ENCODE measurements at places on chromosomes 6 and 20.

GRCh38 chr20:59673998-59674445, 69.7 kb downstream of the PHACTR3 start:
- DNase-seq, result no peak

- no peak for DNase-seq
These were observed 242.5 kb downstream of the PACRG start for GRCh38 chr6:162970246-162970645.

DNA sequence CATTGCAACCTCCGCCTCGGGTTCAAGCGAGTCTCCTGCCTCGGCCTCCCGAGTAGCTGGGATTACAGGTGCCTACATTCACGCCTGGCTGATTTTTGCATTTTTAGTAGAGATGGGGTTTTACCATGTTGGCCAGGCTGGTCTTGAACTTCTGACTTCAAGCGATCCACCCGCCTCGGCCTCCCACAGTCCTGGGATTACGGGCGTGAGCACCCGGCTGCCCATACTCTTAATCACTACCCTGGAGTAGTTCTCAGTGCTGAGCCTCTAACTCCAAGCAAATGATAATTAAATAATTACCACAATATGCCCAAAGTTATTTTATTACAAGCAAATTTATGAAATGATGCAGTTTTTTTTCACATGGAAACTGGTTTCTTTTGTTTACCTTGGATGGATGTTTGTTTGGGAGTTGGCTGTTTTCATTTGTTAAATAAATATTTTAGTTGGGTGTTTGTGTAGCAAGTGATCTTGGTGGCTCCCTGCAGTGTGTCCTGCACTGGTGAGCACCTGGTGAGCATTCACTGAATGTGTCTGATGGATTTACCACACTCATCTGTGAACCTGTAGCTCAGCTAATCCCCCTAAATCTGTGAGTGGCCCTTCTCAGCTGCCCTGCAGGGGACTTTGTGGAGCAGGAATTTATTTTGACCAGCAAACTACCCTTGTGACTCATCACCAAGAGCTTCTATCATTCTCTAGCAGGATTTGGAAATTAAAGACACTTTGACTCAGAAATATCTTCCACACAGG, 36.9 kb downstream of the UTRN start:
- no peak for DNase-seq

DNA sequence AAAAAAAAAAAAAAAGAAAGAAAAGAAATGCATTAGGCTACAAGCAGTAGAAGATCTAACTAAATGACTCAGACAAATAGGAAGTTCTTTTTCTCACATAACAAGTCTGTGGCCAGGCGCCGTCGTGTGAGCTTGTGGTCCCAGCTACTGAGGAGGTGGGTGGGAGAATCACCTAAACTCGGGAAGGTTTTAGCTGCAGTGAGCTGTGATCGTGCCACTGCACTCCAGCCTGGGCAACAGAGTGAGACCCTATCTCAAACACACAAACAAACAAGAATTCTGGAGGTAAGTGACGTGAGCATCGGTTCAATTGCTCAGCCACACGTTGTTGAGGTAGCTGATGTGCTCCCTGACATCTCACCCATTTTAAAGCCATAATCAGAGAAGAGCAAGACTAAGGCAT, 37.9 kb upstream of the SLC23A2 start:
- peak; percentile 53 for DNase-seq

- DNase-seq, result no peak
These were observed 84.2 kb downstream of the EPB41L2 start for GRCh38 chr6:130978660-130979396.

DNA sequence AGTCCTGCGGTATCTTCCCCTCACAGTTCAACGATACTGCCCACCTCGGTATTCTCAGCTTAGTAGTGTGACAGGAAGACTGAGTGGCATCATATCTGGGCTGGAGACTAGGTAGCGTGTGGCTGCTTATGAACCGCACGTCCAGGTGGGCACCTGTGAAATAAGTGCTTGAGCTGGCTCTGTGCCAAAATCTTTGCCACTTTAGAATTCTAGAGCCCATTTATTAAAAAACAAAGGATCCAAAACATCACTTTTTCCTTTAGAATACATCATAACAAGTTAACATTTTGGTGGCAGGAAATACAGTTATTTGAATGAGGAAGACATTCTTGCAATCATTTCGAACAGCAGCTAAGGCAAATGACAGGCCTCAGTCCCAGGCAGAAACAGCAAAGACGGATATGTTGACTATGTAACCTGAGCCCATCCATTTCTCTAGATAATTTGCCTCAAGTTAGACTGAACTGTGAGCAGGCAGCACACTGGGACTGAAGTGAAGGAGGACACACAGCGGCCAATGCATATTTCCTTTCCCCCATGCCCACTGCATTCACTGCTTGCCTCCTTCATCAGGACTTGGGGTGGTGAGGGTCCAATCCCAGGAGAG, 136.6 kb downstream of the GMDS start:
- DNase-seq, result no peak

GRCh38 chr6:64010666-64011065, 375.1 kb downstream of the PHF3 start:
- DNase-seq, result no peak
